ENCODE measurements at places on chromosomes 7 and 10.

DNA sequence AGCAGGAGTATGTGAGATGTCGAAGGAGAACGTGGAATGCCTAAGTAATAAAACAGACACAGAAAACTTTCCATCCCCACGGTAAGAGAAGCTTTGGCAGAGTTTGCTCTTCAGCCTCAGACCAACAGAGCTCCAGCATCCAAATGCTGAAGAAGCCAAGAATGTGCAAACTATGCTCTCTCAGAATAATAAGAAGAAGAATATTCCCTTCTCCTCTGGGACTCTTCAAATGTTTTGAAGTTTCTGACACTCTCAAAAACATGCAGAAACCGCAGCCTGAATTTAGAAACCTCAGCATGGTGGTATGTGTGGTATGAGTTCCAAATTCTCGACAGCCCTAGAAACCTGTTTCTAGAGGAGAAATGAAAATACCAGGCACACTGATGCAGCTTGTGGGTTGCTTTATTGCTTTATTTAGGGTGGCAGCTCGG lies 113.3 kb downstream of the KCNMA1 start:
- no peak for DNase-seq

- DNase-seq: no peak
Observed at GRCh38 chr7:151244196-151244840, 4.2 kb downstream of the SMARCD3 start.

- no peak for DNase-seq
Observed at GRCh38 chr7:82404094-82404493, 39.5 kb downstream of the CACNA2D1 start.

DNA sequence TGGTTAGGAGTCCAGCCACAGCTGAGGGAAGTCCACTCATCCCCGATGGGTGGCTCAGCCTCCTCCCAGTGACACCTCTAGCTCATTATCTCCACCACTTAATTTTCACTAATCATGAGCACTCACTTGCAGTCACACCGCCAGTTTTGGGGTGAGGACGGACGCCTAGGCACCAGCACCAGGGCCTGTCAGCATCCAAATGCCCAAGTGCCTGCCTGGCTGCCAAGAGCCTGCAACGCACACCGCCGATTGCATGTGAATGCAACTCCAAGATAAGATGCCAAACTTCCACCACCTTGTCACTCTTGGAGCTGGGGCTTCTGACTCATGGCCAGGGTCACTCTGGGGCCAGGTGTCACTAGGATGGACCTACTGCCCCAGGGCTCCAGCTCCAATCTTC lies 24.4 kb upstream of the SMARCD3 start:
- DNase-seq: no peak

GRCh38 chr7:114522081-114522480 lies 107.5 kb downstream of the FOXP2 start:
- no peak for DNase-seq

- no peak for DNase-seq
Observed at GRCh38 chr7:50812841-50813475, 30.3 kb upstream of the GRB10 start.

DNA sequence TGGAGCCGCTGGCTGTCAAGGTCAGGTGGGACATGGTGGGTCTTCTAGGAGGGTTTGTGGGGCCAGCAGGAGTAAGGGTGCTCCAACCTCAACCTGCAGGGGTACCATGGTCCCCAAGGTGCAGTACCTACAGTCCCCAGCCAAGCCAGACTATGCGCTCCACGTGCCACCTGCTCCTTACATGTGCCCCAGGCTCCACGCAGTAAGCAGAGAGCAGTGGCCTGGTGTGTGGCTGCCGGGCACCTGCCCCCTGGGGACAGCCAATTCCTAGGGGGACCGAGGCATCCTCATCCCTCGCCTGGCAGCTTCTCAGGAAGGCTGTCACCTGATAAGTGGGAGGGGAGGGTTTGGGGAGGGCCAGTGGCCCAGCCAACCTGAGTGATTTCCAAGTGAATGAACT lies 11.7 kb upstream of the ZNF716 start:
- no peak for DNase-seq
